ENCODE measurements at places on chromosomes 1 and 21.
A peak's percentile ranks its signal among the peaks of the same experiment; 100 is the strongest.

GRCh38 chr1:74180490-74180889, 17.5 kb downstream of the LRRIQ3 start:
- H3K27ac ChIP-seq: no peak overlapping the region
- no peaks in the 10 kb centered on the region for H3K4me1 ChIP-seq
- DNase-seq: no peak
- no peak overlapping the region for H3K4me3 ChIP-seq
- H3K27me3 ChIP-seq: no peaks in the 10 kb centered on the region

- H3K27ac ChIP-seq: peak overlapping the region; percentile 67
- peaks cover 2% of the 10 kb centered on the region for H3K27me3 ChIP-seq
- H3K4me3 ChIP-seq: no peak overlapping the region
- DNase-seq: no peak
These were observed 34.6 kb downstream of the TMEM63A start for GRCh38 chr1:225847610-225848009.

DNA sequence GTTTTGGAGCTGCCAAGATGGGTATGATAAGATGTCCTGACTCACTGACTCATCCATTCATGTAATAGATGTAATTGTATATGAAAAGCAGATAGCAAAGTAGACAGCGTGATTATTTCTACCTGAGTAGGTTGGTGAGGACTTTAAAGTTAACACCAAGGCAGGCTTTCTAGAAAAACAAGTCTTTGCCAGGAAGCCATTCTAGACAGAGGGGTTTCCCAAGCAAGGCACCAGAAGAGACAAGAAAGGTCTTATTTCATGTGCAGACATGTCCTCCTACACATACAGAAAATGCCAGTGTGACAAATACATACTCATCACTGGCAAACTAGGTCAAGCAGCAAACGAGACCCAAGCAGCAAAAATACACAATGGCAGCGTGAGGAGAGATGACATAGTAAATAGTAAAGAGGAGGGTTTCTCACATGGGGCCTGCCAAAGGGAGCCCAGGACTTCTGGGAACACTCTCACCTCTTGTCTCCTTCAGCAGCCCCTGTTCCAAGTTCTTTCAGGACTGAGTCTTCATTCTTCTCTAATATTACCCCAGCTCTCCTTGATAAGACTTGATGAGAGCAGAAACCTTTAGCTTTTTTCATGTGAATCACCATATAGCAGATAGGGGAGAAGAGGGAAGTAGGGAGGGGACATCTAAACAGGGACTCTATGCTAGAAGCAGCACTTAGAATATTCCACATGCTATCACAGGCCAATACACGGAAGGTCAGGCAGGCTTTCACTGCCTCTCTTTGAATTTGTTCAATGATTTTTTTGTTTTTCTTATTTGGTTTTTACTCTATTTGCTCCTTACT, 114.6 kb upstream of the ATP1B1 start:
- no peaks in the 10 kb centered on the region for H3K4me1 ChIP-seq
- H3K27me3 ChIP-seq: no peaks in the 10 kb centered on the region
- no peak overlapping the region for H3K4me3 ChIP-seq
- no peak for DNase-seq

DNA sequence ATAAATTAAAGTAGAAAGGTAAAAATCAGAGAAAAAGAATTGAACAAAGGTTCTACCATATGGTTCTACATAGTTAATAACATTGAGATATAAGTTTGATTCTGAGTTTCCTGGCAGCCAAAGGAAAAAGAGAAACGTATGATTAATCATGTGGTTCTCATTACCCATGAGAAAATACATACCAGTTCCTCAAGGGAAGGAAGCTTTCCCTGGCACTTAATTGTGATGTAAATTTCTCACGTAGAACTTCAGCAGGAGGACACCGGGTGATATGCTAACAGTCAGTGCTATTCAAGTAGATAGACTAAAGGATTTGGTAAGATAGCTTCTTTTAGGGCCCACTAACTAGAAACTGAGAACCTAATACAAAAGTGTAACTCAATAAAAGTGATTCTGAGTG, 218.5 kb downstream of the NFIA start:
- no peaks in the 10 kb centered on the region for H3K27me3 ChIP-seq
- no peaks in the 10 kb centered on the region for H3K36me3 ChIP-seq
- H3K4me1 ChIP-seq: no peaks in the 10 kb centered on the region
- no peak overlapping the region for H3K27ac ChIP-seq
- no peak overlapping the region for H3K4me3 ChIP-seq

GRCh38 chr1:231558708-231559185, 30.3 kb downstream of the TSNAX start:
- H3K27ac ChIP-seq: no peak overlapping the region
- no peak overlapping the region for H3K4me3 ChIP-seq
- no peaks in the 10 kb centered on the region for H3K4me1 ChIP-seq
- no peaks in the 10 kb centered on the region for H3K27me3 ChIP-seq

GRCh38 chr1:232249339-232249738, 380.6 kb downstream of the SIPA1L2 start:
- H3K4me3 ChIP-seq: no peak overlapping the region
- peaks cover 3% of the 10 kb centered on the region for H3K27me3 ChIP-seq
- no peaks in the 10 kb centered on the region for H3K36me3 ChIP-seq
- no peaks in the 10 kb centered on the region for H3K4me1 ChIP-seq
- DNase-seq: no peak

GRCh38 chr1:65266476-65266875, 42.9 kb upstream of the DNAJC6 start:
- no peaks in the 10 kb centered on the region for H3K27me3 ChIP-seq
- H3K4me3 ChIP-seq: no peak overlapping the region
- no peak for DNase-seq

Measured in T-cell (primary cell).